ENCODE measurements at places on chromosomes 1 and 21.

DNA sequence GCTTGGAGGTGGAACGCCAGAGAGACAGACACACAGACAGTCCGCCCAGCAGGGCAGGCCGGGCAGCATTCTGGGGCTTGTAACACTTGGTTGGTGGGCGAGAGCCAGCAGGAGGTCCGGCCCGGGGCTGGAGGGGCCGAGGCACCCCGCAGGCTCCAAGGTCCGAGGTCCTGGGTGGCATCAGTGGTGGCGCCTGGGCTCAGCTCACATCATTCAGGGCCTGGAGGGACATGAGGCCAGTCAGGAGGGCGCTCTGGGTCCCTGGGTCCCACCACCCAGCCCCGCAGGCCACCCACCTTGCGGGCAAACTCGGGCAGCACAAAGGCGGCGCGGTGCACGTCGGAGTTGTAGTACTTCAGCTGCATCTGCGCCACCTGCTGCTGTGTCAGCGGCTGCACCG lies 5.2 kb downstream of the SRM start:
- no peak for DNase-seq

DNA sequence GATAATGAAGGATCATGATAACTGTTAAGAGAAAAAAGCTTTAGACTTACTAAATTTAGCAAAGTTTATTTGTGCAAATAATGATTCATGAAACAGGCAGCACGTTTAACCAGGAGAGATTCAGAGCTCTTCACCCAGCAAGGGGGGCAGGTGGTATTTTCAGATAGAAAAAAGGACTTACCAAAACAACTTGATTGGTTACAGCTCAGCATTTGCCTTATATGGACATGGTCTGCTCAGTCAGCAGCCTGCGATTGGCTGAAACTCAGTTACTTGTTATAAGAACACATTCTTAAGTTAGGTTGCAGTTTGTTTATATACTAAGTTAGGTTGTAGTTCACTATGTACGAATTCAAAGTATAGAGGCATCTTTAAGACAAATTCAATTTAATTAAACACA lies 165.6 kb downstream of the DUSP10 start:
- no peak for DNase-seq

DNA sequence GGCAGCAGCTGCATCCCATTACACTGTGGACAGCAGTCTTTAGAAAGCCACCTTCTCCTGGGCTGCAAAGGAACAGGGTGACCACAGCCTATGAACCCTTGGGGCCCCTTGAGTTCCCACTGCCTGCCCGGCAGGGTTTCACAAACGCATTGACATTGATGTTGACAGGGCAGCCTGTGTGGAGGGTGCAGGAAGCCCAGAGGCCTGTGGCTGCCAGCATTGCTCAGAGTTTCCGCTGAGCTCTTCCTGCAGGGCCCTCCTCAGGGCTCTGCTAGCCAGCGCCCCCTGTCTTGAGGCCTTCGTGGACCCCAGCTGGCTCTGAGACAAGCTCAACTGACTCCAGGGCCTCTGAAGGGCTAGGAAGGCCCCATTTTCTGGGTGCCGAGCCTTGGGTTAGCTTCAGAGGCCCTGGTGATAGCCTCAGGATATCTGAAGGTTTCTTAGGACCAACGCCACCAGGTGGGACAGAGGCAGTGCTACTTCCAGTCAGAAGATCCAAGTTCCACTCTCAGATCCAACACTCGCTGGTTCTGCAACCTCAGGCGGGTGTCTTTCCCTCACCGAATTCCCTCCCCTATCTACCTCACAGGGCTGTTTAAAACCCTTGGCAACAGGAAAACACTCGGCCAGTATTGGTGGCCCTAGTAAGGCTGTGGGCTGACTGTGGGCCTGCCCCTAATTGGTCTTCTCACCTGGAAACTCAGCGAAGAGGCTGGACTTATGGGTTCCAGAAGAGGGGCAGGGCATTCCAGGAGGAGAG lies 27.2 kb upstream of the EPS8L3 start:
- DNase-seq, result peak; percentile 89

GRCh38 chr1:40032240-40032891 lies 8.2 kb upstream of the CAP1 start:
- DNase-seq, result peak; percentile 54

GRCh38 chr1:70071601-70072000 lies 133.8 kb downstream of the LRRC40 start:
- DNase-seq, result no peak

- DNase-seq, result no peak
Measured at GRCh38 chr1:1220197-1220596, 6.2 kb upstream of the TNFRSF4 start.

- DNase-seq, result no peak
Measured at GRCh38 chr1:72969461-72969860, 687.1 kb upstream of the NEGR1 start.

- DNase-seq, result no peak
Measured at GRCh38 chr1:208182880-208183645, 61.1 kb downstream of the PLXNA2 start.

- DNase-seq, result no peak
Measured at GRCh38 chr1:5391725-5392124, 600.5 kb downstream of the NPHP4 start.

Measured in DND-41 (cell line).